SW 1271 (cell line): ENCODE measurements at places on chromosomes 12 and 14.

- no peak for DNase-seq
Measured at GRCh38 chr12:106586803-106587684, 4.2 kb downstream of the RFX4 start.

DNA sequence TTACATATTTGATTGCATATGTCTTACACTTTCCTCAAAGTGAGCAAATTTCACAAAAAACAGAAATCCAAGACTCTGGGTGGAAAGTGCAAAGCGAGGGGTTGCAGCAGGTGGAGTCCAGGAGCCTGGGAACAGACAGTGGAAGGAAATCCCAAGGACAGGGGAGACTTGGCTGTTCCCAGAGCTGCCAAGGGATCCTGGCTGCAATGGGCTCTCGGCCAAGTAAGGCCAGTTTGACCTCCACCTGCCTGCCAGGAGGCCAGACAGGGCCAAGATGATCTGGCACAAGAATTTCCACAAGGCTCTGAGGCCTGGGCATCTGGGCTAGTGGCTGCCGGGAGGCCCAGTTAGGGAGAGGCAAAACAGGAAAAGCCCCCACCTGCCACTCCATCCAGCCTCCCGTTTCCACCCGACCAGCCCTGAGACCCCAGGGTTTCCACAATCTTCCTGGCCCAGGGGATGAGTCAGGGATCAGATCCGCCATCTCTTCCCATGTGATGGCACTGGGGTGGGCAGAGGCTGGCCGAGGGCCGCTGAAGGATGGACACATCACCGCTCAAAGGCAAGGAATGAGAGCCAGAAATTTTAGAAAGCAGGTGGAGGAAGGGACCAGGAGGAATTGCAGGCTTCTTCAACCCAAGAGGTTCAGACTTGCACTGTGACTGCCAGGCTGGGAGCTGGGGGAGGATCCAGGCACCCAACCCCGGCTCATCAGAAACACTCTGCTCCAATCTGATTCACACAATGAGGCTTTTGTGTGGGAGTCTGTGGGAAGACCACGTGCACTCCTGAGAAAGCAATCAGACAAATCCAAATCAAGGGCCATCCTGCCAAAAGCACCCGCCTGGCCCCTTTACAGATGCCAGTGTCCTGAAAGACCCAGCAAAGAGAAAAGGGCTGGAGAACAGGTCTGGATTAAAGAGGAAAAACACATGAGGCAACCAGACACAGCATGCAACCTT is 16.3 kb downstream of the SCARB1 start:
- DNase-seq: no peak

DNA sequence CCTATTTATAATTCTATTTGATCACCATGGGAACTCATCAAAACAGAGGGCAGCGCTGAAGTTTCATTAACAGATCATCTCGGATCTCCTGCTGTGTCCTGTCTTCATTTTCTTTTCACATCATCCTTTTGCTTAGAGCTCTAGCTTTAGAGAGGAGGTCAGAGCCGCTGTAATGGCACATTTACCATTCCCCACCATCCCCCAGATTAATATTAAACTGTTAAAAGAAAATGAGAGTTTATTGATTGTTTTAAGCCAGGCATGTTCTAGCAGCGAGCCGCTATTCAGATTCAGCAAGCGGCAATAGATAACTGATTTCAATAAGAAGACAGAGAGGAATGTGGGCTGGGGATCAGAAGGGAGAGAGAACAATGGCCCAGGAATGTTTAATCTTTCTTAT is 308.8 kb downstream of the EGLN3 start:
- no peak for DNase-seq

DNA sequence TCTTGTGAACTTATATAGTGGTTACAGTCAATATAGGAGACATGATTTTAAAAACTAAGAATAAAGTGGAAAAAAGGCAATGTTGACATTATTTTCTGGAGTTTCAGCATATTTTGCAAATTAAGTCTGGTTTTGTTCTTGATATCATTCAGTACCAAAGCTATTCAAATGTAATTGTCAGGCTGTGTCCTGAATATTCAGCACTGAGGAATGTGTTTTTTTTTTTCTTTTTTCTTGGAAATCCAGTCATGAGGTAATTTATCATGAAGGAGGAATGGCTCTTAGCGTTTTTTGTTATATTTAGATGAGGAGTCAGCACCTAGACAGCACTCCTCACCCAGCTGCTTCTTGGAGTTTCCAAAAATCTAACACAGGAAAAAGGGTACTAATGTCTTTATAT is 225.5 kb downstream of the CCDC91 start:
- DNase-seq: peak; percentile 9

GRCh38 chr12:27517961-27518665 is 5.9 kb upstream of the PPFIBP1 start:
- no peak for DNase-seq

GRCh38 chr12:5262450-5262849 is 169.5 kb upstream of the NTF3 start:
- no peak for DNase-seq

DNA sequence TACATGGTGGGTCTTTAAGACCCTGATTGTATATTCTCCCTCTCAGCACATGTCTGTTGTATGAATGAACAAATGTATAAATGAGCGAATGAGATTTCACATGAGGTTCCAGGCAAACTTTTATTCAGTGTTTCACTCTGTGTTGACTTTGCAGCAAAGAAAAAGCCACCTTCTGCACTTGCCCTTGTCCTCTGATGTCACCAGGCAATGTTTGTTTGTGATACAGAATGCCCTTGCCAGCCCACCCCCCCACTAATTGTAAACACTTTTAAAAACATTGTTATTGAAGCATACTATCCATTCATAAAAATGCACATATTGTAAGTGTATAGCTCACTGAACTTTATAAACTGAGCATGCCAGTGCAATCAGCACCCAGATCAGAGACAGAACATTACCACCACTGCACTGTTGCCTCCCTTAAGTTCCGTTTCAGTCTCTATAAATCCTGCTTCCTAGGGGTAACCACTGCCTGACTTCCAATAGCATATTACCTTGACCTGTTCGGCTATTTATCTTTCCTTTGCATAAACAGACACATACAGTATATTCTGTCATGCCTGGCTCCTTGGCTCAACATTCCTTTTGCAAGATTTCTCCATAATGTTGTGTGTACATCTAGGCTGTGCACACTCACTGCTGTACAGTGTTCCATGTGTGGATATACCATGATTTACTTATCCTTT is 11.3 kb upstream of the LTA4H start:
- no peak for DNase-seq

DNA sequence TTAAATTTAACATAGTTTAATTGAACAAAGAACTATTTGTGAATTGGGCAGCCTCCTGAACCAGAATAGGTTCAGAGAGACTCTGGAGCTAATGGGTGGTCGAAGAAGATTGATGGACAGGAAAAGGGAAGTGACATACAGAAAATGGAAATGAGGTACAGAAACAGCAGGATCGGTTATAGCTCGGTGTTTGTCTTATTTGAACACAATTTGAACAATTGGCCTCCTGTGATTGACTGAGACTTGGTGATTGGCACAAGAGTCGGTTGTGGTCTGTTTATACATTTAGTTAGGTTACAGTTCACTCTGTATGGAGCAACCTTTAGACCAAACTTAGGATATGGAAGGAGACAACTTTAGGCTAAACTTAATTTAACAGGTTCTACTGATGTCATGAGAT is 18.4 kb upstream of the CFL2 start:
- DNase-seq: no peak

GRCh38 chr14:60756847-60757246 is 22.3 kb downstream of the MNAT1 start:
- DNase-seq: no peak

- DNase-seq: no peak
Measured at GRCh38 chr12:22408610-22409376, 74.3 kb upstream of the ST8SIA1 start.

GRCh38 chr14:102063109-102063807 is 23.6 kb downstream of the HSP90AA1 start:
- peak; percentile 84 for DNase-seq
